ENCODE measurements at places on chromosomes 5 and 9.

- no peak for DNase-seq
Measured at GRCh38 chr5:5751987-5752386, 329.5 kb downstream of the ICE1 start.

DNA sequence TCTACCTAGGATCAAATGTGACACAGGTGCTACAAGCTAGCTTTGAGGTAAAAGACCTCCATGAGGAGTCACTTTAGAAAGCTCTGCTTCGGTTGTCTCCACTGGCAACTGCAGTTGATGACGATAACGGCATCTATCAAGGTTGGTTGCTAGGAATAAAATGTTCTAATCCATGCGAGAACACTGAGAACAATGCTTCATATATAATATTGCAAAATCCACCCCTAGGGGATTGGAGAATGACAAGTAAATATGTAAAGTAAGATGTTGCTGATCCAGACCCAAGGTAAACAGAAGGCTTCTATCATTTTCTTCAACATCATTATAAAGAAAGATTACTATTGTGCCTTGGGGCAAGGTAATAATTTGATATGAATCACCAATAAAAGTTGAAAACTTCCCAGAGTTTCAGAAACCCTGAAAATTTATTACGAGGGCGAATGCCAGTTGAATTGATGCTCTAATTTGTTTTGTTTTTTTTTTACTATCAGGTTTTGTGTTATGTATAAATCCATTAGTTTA is 1003.4 kb downstream of the CDH18 start:
- DNase-seq, result no peak

GRCh38 chr9:4299005-4299795 is 668 bp downstream of the GLIS3 start:
- no peak for DNase-seq

GRCh38 chr9:135098400-135099105 is 11.1 kb downstream of the OLFM1 start:
- no peak for DNase-seq

DNA sequence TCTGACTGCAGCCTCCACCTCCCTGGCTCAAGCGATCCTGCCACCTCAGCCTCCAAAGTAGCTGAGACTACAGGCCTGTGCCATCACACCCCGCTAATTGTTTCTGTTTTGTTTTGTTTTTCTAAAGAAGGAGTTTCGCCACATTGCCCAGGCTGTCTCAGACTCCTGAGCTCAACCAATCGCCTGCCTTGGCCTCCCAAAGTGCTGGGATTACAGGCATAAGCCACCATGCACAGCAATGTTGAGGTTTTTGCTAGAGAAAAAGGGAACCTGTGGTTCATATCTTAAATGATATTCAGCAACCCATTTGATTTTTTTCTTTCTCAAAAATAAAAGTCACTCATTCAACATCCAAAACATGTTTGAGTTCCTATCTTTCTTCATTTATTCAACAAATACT is 20.4 kb upstream of the DELE1 start:
- no peak for DNase-seq

DNA sequence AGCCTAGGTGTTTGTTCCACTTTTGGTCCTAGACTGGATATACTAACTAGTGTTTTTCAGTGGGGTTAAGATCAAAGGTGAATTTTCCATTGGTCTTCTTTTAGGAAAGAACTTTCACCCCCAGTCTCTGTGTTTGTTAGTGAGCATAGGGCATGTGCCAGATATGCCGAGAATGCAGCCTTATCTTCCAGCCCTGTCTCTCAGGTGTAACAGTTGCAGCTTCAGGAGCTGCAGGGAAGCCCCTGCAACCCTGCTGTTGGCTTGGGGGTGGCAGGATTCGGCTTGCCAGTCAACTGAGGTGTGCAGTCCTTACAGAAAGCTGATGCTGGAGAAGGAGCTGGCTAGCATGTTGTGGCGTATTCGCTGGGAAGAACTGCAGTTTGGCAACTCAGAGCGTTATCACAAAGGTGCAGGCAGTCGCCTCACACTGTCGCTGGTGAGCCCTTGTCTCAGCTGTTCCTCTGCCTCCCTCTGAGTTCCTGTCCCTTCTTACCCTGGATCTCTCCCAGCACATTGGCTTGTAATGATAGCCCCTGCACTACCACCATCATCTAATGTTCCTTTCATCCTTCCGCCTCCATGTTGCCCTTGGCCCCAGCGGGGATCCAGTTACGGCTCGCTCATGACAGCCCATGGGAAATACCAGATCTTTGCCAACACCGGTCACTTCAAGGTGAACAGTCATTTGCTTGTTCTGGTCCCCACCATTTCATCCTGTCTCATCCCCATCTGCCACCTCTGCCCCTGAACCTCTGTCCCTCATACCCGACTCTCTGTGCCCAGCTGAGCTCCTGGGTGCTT is 10.1 kb downstream of the NPR2 start:
- DNase-seq, result no peak

GRCh38 chr5:33557605-33558004 is 116.8 kb downstream of the TARS1 start:
- no peak for DNase-seq

- DNase-seq, result no peak
Measured at GRCh38 chr5:16671208-16671607, 54.4 kb upstream of the RETREG1 start.

- DNase-seq, result no peak
Measured at GRCh38 chr9:98226957-98227356, 28.5 kb downstream of the TBC1D2 start.
